ENCODE measurements at places on chromosomes 5 and 9.

DNA sequence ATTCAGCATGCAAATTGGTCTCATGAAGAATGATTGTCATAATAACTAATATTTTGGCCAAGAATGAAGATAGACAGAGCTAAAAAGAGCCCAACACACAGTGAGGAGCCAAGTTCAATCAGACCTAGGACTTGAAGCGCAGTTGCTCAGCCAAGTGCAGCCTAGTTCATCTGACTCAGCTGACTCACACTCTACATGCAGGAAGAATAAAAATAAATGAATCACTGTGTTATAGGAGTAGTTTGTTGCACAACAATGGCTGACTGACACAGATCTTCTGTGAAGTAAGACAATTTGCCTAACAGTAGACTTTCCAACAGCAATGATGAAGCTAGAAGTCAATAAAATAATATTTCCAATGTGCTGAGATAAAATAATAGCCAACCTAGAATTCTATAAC, 261.5 kb downstream of the CEMIP2 start:
- DNase-seq: no peak

DNA sequence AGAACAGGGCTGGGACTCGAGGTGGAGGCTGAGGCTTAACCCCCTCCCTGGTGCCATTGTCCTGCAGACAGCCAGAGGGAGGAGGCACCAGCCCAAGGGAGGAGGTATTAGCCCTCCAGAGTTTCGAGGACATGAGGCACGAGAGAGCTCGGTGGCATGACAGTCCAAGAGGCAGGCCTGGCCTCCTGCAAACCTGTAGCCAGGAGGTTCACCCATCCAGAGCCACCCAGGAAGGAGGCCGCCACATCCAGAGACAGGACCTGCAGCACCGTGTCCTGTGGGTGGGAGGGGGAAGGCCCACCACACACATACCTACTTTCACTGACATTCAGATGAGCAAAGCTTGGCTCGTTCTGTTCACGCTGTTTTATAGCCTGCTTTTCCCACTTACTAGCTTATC, 75.2 kb upstream of the ADAMTS2 start:
- DNase-seq: no peak

GRCh38 chr9:135907006-135907430, 328 bp downstream of the CAMSAP1 start:
- DNase-seq: peak; percentile 42

DNA sequence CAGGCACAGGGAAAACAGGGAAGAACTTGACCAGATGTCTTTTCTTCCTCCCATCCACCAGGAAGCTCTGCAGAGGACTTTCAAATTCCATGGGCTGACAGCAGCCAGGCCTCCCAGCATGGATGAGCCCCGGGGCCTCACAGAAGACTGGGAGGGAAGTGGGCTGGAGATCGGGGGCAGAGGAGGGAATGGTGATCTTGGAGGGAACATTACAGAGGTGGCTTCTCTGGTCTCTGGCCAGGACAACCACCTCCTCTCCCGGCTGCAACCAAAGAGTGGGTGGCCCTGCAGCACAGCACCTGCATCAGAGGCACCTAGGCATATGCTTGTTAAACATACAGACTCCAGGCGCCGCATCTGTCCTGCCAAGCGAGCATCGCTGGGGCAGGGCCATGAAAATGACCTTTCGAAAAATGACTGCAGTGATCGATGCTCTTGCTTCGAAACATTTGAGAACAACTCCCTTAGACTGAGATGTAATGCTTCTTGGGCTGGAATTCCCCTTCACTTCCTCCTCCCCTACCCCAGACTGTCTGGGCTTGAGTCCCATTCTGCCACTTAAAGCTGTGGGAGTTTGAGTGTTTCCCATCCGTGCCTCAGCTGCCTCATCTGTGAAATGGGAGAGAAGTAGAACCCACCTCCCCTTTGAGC, 68.7 kb upstream of the UNC5A start:
- no peak for DNase-seq

DNA sequence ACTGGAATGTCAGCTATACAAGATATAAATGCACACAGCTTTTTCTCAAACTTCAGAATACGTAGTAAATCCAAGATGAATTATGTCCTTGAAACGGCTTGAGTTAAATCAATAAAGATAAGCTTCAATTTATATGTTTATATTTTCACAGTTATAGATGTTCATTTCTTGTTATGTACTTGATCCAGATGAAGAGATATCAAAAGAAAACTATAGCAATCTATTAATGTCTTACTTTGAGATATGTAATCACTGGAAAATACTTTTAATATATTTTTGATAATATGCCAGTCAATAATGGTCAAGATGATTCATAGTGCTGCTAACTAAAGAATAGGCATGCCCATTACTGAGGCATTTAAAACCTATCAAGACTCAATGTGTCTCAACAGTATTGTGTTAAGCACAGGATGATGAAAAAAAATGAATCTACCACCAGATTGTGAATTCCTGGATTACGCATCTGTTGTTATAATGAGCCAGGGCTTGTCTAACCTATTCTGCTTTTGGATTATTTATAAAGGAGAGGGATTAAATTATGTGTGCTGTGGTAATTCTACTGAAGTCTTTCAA, 372.6 kb upstream of the PRR16 start:
- DNase-seq: no peak

All from SW480 (cell line).